ENCODE measurements at places on chromosomes 12 and 14. TPM values are rescaled to one million over a fixed set of nuclear protein-coding genes. Genes with fewer than 3 reads are reported as not detected.
A peak's percentile ranks its signal among the peaks of the same experiment; 100 is the strongest.

Gene B4GALNT1
- not detected for total RNA-seq

Gene HELB
- total RNA-seq, result 33.8 TPM

GRCh38 chr12:121794534-121795033 is 1.1 kb upstream of the RHOF start:
- peak overlapping the region; percentile 37 for H3K4me3 ChIP-seq
- peak overlapping the region; percentile 81 for H3K27ac ChIP-seq
- H3K4me1 ChIP-seq, result peaks cover 93% of the 10 kb centered on the region
- peaks cover 44% of the 10 kb centered on the region for H3K36me3 ChIP-seq
- H3K27me3 ChIP-seq, result no peaks in the 10 kb centered on the region

Gene REP15
- total RNA-seq, result not detected

DNA sequence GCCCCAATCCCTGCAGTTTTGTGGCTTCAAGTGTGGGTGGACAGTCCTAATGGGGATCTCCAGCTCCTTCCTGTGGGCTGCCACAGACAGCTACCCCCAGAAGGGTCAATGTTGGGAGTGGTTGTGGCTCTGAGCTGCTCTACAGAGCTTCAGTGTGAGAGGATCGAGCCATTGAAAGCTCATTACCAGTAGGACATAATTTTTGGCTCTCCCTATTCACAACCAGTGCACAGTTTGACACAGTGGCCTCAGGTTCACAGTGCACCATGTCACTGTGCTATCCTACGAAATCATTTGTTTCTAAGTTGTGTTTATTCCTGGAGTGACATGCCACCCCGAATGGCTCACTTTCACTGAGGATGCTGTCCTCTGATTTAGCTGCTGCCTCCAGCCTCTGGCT is 22.8 kb downstream of the TMBIM6 start:
- H3K27me3 ChIP-seq, result no peaks in the 10 kb centered on the region
- peaks cover 58% of the 10 kb centered on the region for H3K36me3 ChIP-seq
- peaks cover 63% of the 10 kb centered on the region for H3K4me1 ChIP-seq
- H3K27ac ChIP-seq, result no peak overlapping the region

DNA sequence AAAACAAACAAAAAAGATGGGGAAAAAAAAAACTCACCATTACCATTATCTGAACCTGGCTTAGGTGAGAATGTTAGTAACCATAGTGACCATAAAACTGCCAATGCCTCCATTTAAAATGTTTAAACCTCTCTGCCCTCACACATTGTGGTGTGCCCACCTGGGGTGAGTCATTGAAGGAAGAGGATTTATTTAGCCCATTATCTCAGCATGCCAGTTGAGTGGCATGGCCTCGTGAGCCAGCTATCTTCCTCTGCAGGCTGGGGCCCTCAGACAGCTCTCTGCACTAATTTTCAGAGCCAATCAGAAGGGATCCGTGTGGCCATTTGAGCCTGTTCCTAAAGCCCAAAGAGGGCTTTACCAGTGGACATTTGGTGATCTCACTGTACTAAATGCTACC is 81.8 kb upstream of the CCDC198 start:
- no peaks in the 10 kb centered on the region for H3K36me3 ChIP-seq
- no peak overlapping the region for H3K4me3 ChIP-seq
- no peak overlapping the region for H3K27ac ChIP-seq
- H3K27me3 ChIP-seq, result no peaks in the 10 kb centered on the region

GRCh38 chr12:11397366-11397765 is 2.0 kb upstream of the PRB2 start:
- peaks cover 7% of the 10 kb centered on the region for H3K27me3 ChIP-seq
- no peak overlapping the region for H3K4me3 ChIP-seq
- no peaks in the 10 kb centered on the region for H3K4me1 ChIP-seq
- no peak for DNase-seq

DNA sequence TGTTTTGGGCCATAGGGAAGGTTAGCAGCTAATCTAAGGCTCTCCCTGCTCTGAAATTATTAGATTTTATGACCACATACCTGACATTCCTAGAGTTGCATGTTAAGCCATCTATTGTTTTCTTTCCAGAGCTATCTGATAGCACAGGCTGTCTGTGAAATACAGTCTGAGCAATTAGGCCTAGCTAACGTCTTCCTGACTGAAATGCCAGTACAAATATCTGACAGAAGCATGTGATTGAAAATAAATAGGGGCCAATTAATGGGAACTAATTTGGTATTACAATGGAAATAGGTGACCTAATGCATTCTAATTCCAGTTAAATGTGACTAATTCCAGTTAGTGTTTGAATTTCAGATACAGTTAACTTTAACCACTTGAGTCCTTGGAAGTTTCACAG is 115.2 kb downstream of the C12orf75 start:
- DNase-seq, result no peak
- no peak overlapping the region for H3K27ac ChIP-seq
- peaks cover 21% of the 10 kb centered on the region for H3K27me3 ChIP-seq

Gene CELA1
- 1.2 TPM for total RNA-seq

GRCh38 chr12:41437563-41437962 is 249.4 kb downstream of the PDZRN4 start:
- H3K4me1 ChIP-seq, result no peaks in the 10 kb centered on the region
- no peaks in the 10 kb centered on the region for H3K36me3 ChIP-seq
- H3K27me3 ChIP-seq, result no peaks in the 10 kb centered on the region
- no peak for DNase-seq

GRCh38 chr12:54032627-54033100 is at the start of gene HOXC5:
TSS of gene HOXC5 (plus strand) at chr12:54033050. CDS start at chr12:54033123, 73 bp downstream.
- peaks cover 49% of the 10 kb centered on the region for H3K4me1 ChIP-seq
- peak; percentile 37 for DNase-seq
- no peak within 1 kb of the TSS for H3K27ac ChIP-seq
- H3K36me3 ChIP-seq, result no peaks in the 10 kb centered on the region

DNA sequence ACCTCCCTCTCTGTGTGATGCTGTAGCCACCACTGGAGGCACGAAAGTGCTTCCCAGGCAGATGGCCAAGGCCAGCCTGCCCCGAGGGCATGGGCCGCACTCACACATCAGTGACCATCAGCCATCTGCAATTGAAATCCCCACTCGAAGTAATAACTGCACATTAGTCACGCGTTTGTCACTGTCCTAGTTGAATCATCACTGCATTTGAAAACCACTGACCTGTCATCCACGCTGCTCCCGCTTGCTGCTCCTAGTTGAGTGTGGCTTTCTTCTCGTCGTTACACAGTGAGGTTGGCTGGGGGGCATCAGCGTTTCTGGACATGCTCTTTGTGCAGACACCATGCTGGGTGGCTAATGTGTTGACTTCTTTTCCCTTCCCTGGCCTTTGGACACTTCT is 176.1 kb downstream of the ADGRD1 start:
- no peaks in the 10 kb centered on the region for H3K27me3 ChIP-seq
- no peak overlapping the region for H3K27ac ChIP-seq
- H3K4me1 ChIP-seq, result peaks cover 6% of the 10 kb centered on the region
- H3K36me3 ChIP-seq, result no peaks in the 10 kb centered on the region
- H3K4me3 ChIP-seq, result no peak overlapping the region

DNA sequence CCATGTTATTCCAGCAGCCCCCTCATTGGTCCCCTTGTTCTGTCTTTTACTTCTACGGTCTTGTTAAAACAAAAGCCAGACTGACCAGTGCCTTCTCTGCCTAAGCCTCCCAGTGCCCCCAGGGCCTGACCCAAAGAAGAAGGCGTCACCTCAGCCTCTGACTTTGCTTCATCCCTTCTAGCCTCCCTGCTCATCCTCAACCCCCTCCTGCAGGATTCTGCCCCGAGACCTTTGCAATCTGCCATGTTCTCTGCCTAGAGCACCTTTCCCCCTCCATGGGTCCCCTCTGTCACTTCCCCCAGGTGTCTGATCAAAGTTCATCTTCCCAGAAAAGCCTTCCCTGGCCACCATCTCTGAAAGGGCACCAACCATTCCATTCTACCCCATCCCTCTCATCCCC is 7.9 kb upstream of the RBM19 start:
- H3K4me1 ChIP-seq, result no peaks in the 10 kb centered on the region
- H3K36me3 ChIP-seq, result no peaks in the 10 kb centered on the region
- H3K27ac ChIP-seq, result no peak overlapping the region
- no peak for DNase-seq
- H3K27me3 ChIP-seq, result peaks cover 21% of the 10 kb centered on the region

DNA sequence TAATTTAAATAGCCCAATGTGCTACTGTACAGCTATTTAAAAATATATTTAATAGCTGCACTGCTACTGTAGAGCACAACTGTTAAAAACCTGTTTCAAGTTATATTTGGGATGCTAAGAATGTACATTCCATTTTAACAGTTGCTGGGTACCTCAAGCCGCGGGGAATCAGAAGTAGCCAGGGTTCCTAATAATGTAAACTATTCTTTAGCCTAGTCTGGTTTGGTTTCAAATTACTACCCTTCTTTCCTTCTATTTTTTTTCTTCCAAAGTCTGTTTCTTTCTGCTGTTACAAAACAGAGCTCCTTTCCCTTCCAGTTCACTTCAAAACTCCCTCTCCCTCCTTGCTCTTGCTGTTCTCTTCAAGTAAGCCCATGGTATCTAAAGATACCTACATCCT is 21.3 kb downstream of the SCAF11 start:
- DNase-seq, result no peak
- H3K36me3 ChIP-seq, result peaks cover 14% of the 10 kb centered on the region
- H3K4me1 ChIP-seq, result peaks cover 19% of the 10 kb centered on the region
- H3K4me3 ChIP-seq, result no peak overlapping the region

Gene ART4
- not detected for total RNA-seq

GRCh38 chr14:35369701-35370191 is 34.8 kb downstream of the NFKBIA start:
- no peaks in the 10 kb centered on the region for H3K27me3 ChIP-seq
- no peak overlapping the region for H3K27ac ChIP-seq
- no peak for DNase-seq
- peaks cover 26% of the 10 kb centered on the region for H3K4me1 ChIP-seq

DNA sequence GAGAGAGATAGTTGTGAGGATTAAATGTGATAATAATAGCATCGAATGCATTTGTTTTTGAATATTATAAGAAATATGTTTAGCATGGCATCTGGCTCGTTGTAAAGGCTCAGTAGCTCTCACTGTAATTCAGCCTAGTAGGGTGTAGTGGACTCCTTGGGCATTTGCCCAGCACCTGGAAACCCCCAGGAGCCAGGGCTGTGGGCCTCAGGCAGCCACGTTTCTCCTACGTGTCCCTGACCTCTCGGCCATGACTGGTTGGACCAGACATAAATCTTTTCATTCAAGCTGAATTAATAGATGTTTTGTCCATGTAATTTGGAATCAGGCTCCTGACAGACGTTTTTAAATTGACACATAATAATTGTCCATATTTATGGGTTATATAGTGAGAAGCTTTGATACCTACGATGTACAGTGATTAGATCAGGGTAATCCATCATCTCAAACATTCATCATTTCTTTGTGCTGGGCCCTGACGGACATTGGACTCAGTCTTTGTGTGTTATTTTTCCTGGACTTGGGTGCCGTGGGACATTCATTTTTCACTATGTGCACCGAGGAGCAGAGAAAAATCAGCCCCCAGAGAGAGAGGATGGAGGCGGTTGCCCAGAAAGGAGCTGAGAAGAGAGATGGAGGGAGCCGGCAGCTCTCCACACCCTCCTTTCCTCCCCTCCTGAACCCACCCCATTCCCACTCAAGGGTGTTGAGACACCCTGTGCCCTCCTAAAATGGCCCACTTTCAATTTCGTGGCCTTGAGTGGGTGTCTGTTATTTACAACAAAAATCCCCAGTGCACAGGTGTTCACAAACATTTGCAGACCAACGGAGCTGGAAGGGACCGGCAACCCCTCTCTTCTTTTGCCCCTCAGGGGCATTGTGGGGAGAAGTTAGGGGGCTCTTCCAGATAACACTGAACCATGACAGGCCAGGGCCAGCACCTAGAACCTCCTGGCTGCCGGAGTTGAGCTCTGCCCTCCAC is 296.4 kb downstream of the DPF3 start:
- H3K27me3 ChIP-seq, result no peaks in the 10 kb centered on the region
- no peak overlapping the region for H3K27ac ChIP-seq
- H3K4me3 ChIP-seq, result no peak overlapping the region
- no peaks in the 10 kb centered on the region for H3K36me3 ChIP-seq
- DNase-seq, result no peak
- peaks cover 24% of the 10 kb centered on the region for H3K4me1 ChIP-seq

DNA sequence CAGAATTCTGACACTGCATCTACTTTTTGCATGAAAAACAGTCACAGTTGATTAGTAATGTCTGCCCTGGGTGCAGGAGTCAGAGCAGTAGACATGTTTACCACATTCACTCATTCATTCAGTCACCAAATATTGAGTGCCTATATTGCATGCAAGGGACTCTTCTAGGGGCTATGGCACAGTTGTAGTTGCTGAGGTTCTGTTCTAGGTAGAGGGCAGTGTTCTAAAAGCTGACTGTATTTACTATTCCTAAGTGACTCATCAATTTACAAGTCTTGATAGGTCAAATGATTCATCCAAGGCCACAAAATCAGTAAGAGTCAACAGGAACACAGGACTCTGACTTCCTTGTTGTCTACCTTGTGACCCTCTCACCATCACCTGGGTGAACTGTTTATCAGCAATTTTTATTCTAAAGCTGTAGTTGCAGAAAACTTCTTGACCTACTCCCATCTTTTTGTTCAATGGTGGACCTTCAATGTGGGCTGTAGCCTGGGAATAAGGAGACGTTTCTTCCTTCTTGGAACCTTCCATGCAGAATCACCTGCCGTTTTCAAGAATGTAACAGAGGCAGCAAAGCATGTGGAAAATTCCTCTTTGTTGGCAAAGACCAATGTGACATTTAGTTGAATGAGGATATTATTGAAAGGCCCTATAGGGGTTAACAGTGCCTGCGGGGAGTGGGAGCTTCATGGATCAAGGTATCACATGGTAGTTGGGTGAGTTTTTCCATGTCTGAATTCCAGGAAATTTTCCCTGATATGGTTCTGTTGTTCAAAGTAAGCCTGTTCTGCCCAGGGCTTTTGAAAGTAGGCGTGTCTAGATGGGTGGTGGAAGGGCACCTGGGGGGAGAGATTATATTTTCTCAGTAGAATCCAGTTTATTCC is 223.2 kb downstream of the KTN1 start:
- no peak overlapping the region for H3K27ac ChIP-seq
- no peak for DNase-seq
- peaks cover 35% of the 10 kb centered on the region for H3K4me1 ChIP-seq
- no peak overlapping the region for H3K4me3 ChIP-seq

Gene DPF3
- 0.27 TPM for total RNA-seq
